HTR-8/SVneo (cell line): ENCODE measurements at places on chromosomes 1 and 21.

GRCh38 chr21:45487161-45487806, 55.0 kb downstream of the SLC19A1 start:
- DNase-seq = no peak

DNA sequence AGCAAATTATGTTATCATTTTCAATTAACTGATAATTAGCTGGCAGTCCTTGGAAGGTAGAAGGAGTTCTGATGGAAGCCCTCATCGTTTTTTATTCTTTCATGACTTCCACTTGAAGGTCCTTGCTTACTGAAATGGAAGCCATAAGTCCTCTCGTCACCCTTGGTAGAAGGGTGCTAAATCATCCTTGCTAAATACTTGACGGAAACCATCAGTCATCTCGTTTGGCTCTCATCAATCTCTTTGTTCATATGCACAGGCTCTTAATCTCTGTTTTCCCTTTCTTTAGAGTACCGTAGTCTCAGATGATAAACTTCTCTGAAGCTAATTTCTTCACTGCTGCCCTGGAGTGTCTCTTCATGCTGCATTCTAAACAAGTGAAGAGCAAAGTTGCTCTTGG, 34.5 kb downstream of the UCK2 start:
- no peak for DNase-seq

DNA sequence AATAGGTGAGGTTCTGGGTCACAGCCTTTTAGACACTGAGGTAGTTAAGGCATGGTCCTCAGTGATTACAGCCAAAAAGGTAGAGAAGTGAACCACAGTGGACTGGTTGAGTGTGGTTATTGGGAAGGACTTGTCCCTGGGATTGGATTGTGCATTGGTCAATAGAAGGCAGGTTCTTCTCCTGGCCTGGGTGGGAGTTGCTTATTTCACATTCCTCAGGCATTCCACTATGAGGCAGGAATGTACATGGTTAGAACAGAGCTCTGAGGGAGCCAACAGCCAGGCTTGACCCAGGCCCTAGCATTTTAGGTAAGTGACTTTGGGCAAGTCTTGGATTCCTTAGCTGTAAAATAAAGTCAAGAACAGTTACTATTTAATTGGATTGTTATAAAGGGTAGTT, 97.9 kb upstream of the MARK1 start:
- DNase-seq = peak; percentile 24

GRCh38 chr1:248817065-248817464, 8.7 kb downstream of the SH3BP5L start:
- DNase-seq = no peak

DNA sequence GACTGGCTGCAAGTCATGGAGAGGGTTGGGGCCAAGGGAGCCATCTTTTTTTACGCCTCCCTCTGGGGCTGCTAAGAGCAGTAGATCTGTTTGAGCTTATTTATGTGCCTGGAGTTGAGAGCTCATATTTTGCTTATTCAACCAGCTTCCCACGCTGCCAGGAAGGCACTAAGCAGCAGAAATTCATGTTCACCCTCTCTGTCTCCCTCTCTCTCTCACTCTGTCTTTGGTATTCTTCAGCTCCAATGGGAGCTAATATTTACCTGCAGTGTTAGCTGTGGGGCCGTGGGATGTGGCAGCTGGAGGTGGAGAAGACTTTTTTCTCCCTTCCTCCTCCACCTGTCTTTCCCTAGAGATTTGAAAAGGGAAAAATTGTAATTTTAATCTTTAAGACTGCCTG, 26.8 kb upstream of the CACNA1E start:
- no peak for DNase-seq

GRCh38 chr1:38208716-38209632, 162.4 kb upstream of the POU3F1 start:
- no peak for DNase-seq

DNA sequence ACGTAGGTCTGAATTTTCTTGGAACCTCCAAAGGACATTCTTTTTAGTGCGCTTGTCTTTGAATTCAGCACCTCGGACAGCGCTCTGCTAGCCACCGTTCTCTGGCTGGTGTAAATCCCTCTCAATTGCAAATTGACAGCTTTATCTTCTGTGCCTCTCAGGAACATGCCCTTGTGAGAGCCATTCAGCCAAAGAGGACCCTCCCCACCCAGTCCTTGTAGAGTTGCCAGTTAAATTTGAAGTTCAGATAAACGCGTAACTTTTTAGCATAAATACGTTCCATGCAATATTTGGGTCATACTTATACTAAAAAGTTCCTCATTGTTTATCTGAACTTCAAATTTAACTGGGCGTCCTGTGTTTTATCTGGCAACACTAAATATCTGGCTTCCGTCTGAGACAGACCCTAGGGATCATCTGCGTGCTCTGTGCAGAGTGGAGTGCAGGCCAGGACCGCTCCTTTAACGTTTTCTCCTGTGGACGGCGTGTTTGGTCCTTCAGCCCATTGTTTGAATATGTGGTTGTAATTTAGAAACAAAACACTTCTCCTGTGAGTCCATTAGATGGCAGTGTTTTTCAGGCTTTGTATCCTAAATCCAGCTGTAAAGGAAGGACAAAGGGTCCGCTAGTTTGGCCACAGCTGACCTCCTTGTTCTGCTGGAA, 7.0 kb downstream of the KCNAB2 start:
- peak; percentile 71 for DNase-seq

DNA sequence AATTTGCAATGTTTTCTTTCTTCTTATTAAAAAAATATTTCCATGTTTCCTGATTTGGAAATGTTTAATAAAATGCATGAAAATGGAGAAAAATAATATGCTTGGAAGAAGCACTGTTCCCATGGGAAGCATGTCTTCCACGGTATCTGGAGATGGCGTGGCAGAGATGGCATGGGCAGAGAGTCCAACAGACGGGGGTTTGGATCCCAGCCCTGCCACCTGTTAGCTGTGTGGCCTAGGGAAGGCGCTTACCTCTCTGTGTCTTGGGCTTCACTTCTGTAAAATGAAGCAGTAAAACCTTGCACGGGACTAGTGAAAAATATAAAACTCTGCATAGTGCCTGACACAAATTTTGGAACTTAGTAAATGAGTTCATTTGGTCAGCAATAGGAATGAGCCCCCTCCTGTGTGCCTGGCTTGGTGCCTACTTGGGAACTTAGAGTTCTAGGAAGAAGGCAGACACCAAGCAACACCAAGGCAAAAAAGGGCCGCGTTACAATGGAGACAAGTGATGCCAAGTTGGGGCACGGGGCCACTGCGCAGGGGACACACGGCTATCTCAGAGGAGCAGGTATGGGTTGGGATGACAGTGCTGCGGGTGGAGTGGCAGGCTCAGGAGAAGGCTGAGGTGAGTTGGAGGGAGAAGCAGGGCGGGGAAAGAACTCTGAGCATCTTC, 124.2 kb downstream of the KCNN3 start:
- DNase-seq = no peak

DNA sequence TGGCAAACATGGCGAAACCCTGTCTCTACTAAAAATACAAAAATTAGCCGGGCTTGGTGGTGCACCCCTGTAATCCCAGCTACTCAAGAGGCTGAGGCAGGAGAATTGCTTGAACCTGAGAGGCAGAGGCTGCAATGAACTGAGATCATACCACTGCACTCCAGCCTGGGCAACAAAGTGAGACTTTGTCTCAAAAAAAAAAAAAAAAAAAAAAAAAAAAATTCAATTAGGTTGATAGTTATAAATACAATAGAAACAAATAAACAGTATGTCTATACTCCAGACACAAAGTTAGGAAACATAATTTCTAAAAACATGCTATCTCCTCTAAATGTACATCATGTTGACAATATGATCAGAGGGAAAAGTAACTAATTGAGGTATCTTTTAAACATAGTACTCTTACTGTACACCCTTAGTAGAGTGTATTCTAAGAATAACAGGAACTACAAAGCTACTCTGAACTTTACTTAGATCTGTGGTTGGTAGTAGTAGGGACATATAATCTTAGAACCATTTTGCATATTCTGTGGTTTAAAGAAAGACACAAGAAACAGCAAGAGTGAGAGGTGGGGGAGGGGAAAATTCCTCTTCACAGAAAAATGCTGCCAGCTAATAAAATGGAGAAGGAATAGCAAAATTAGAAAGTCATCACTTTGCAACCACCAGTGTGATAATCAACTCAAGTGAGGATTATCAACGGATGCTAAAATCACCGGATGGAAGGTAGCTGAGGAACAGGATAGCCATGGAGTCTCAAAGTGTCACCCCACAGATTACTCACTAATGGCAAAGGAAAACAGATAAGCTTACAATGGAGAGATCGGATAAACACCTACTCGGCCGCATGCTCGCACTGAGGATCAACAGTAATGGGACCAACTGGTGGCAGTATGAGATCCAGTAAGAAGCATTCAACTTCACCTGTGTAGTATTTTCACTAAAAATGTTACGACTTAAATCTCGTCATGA, 35.0 kb downstream of the MTOR start:
- DNase-seq = no peak

DNA sequence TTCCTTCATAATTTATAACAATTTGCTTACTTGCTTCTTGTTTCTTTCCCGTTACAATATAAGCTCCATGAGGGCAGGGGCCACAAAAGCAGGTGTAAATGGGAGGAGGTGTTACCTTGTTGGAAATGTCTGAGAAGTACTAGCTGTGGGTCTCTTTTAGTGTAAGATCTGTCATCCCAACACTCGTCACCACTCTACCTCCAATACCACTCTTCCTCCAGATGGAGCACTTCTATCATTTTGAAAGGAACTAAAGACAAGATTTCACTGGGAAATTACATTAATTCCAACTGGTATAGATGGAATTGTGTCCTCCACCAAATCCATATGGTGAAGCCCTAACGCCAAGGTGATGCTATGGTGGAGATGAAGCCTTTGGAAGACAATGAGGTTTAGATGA, 53.0 kb upstream of the CPLANE2 start:
- DNase-seq = no peak

DNA sequence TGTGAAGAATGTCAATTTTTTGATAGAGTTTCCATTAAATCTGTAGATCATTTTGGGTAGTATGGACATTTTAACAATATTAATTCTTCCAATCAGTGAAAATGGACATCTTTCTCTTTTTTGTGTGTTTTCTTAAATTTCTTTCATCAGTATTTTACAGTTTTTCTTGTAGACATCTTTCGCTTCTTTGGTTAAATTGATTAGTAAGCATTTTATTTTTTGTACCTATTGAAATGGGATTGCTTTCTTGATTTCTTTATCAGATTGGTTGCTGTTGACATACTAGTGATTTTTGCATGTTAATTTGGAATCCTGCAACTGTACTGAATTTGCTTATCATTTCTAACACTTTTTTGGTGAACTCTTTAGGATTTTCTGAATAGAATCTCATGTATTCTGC, 683.2 kb upstream of the NCAM2 start:
- DNase-seq = no peak

DNA sequence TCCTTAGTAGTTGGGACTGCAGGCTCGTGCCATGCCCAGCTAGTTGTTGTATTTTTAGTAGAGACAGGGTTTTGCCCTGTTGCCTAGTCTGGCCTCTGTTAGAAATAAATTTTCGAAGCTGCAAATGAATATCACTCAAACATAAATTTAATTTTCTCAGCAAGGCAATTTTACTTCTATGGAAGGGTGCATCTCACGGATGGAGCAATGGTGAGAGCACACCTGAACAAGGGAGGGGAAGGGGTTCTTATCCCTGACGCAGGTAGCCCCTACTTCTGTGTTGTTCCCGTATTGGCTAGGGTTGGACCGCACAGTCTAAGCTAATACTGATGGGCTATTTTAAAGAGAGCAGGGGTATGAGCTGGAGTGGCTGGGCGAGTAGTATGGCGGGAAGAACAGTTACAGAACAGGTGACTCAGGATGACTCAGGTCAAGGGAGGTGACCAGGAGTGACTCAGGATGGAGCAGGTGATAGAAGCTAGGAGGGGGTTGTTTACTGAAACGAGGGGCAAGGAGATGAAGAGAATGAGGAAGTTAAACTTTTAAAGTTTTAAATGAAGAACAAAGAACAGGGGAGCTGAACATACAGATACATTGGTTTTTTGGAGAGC, 7.5 kb downstream of the MDM4 start:
- no peak for DNase-seq

- DNase-seq = no peak
Observed at GRCh38 chr1:94721240-94721639, 98.9 kb upstream of the SLC44A3 start.
